ENCODE measurements at places on chromosomes 12 and 14.

DNA sequence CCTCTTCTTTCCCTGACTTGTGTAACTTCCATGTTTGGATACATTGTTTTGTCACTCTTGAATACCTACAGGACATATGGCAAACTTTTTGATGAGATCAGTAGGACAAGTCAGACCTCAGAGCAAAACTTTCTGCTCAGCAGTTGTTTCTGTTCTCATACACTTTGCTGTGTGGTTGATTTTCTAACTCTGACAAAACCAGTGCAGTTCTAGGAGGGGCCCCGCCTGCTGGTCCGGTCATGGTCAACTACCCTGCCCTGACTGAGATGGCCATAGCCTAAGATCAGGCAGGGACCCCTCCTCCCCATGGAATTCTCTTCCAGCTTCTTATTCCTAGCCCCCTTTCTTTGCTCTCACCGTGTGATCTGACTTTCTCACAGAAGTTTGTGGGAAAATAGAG is 92.8 kb downstream of the OTOGL start:
- DNase-seq = no peak

- DNase-seq = no peak
These were observed 18.0 kb downstream of the ACIN1 start for GRCh38 chr14:23076785-23077408.

GRCh38 chr14:26522967-26523366 is 74.9 kb downstream of the NOVA1 start:
- no peak for DNase-seq

DNA sequence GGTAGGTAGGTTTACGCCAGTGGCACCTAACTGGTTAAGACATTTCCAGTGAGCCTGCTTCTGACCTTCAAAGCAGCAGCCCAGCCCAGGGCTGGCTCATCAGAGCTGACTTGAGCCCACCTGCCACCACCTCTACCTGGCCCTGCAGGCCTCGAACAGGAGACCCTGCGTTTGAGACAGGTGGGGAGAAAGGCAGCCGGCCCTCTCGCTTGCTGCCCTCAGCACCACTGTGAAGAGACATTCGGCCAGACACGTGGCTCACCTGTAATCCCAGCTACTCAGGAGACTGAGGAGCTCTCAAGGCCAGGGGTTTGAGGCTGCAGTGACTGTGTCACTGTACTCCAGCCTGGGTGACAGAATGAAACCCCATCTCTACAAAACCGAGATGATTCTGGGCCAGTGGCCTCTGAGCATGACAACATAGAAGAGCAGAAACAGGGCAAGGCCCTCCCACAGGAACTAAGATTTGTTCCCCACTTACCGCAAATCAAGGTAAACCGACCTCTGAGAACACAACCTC is 74.2 kb downstream of the TESC start:
- no peak for DNase-seq

GRCh38 chr12:111870706-111871105 is 28.7 kb downstream of the MAPKAPK5 start:
- no peak for DNase-seq

DNA sequence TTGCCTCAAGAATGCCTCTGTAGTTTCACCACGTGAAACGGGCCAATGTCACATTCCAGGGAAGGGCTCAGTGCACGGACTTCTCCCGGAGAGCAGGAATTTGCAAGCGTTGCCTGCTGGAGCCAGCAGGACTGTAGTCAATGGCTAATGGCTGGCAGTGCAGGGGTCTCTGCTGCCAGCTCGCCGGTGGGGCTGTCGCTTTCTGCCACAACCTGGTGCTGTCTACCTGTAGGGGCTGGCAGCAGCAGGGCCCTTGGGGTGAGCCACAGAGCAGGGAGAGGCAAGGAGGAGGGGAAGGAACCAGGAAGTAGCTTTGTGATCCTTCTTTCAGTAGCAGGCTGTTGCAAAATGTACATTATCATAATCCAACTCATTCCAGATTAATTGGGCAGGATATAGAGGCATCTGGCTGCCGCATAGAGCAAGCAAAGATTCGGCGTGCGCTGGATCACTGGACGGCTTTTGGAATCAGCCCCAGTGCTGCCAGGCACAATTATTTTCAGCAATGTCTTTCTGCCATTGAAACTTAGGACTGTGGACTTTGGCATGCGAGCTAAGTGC is 114.1 kb downstream of the PAPOLA start:
- no peak for DNase-seq

- DNase-seq = no peak
These were observed 669.0 kb upstream of the FOXG1 start for GRCh38 chr14:28097585-28097984.

GRCh38 chr12:74515849-74516248 is 21.8 kb upstream of the ATXN7L3B start:
- DNase-seq = no peak

DNA sequence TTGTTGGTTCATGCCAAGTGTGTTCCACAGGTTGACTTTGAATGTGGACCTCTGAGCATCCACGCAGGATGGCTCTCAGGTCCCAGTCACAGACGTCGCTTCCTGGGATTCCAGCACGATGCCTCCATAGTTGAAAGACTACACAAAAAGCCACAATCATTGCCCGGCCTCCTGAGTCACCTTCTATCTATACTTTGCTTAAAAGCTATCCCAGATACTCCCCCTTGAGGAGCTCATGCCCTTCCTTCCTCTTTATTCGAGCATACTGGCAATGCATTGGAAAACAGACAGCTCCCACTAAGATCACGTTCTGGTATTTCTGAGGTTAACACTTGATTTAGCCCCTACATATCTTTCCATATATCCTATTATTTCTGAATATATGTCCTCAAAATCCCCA is 40.1 kb downstream of the ZNF664 start:
- no peak for DNase-seq

DNA sequence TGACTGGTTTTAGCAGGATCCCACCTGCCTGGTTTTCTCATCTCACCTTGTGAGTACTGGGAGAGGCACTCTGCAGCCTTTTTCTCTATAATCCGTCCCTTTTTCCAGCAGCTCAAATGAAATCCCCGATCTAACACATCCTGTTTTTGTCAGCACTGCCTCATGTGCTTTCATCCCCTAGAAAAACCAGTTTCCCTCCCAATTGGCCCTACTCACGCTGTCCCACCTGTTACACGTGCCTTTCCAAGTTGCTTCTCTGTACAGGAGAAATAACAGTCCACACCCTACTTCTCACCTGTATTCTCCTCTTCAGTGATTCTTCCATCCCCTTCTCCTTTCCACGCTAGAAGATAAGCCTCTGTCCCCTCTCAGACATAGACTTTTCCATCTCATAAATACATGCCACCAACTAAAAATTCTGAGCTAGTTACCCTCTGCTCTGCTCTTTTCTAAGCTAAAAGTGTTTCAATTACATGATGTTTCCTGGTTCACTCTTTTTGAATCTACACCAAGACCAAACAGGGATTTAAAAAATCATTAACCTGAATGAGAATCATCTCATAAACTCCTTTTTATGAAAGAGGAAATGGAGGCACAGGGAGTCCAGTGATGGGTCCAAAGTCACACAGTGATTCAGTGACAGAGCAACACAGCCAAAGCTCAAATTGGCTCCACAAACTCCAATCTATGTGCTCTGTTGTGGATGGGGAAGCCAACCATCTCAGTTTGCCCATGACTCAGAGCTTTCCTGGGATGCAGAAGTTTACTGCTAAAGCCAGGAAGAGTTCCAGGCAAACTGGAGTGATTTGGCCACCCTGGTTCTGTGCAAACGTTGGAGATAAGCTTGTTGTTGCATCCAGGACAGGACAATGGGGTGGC is 240.0 kb upstream of the TMEM132C start:
- no peak for DNase-seq

- DNase-seq = no peak
These were observed 449.6 kb downstream of the TMEM117 start for GRCh38 chr12:44285321-44285960.

DNA sequence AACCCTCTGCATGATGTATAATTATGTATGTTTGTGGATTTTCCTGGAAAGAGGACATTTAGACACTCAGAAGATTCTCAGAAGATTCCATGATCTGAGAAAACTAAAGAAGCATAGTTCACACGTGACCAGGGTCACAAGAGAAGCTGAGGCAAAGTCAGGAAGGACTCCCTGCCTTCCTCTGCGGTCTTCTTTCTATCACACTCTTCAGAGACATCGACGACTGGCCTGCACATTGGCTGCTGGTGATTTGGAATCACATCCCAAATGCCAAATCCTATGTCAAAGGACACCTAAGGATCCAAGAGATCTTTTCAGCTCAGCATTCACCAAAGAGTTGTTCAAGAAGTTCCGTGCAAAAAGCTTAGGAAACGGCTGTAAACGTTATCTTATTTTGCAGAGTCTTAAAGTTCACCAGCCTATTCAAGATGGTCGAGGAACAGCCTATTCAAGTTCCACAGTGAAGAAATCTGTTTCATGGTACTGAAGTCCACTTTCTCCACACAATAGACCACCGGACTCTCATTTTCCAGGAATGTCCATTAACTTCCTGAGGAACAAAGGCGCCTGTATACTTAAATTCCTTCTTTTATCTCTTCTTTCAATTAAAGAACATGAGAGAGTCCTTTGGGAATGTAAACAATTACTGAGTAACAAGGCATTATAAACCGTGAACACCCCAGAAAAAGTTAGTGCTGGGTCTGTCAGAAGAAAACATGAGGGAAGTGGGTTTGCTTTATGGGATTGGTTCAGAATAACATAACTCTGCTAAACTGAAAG is 42.1 kb downstream of the IGF1 start:
- DNase-seq = no peak

All from left renal cortex interstitium (tissue), 4 donors.